ENCODE measurements at places on chromosomes 12 and 14. TPM values are rescaled to one million over a fixed set of nuclear protein-coding genes. Genes with fewer than 3 reads are reported as not detected.

DNA sequence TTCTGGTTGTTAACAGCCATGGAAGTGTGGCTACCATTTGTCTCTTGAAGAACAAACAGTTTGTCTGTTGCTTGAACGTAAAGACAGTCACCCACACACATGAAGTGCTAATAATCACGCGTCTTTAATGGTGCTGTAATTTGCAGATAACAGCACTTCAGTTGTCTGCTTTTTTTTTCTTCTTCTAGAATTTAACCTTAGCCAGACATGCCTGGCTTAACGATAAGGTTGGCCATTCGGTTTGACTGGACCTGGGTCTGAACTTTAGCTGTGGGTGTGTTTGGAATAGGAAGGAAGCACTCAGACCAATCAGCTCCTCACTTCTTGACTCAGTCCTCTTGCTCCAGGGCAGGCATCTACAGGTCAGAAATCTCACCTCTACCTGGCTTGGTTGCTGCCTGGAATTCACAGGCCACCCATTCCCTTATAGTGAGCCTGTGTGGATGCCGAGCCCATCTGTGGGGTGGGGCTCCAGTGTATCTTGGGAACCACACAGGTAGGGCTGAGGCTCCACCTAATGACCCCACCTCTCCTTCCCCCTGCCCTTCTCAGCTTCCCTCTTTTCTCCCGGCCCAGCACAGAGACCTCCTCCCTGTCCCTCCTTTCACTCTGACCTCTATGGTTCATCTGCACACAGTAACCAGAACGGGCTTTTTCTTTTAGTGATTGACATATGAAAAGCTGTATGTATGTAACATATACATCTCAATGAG, 246.4 kb upstream of the PWP1 start:
- DNase-seq = no peak

DNA sequence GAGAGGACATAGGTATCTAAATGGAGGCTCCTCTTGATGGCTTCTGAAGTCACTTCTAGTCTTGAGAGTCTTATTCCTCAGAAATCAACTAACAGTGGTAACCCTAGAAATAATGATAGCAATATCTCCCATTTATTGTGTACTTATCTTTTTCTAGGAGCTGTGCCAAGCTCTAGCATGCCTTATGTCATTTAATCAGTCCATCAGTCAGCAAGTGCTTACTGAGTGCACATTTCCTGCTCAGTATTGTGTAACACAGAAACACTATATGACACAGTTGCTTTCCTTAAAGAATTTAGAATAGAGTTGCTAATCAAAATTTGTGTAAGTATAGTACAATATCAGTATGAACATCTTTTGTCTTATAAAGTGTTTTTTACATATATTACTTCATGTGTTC, 36.6 kb downstream of the KRT76 start:
- no peak for DNase-seq

- DNase-seq = no peak
These were observed 34.9 kb upstream of the CTDSP2 start for GRCh38 chr12:57881475-57881874.

DNA sequence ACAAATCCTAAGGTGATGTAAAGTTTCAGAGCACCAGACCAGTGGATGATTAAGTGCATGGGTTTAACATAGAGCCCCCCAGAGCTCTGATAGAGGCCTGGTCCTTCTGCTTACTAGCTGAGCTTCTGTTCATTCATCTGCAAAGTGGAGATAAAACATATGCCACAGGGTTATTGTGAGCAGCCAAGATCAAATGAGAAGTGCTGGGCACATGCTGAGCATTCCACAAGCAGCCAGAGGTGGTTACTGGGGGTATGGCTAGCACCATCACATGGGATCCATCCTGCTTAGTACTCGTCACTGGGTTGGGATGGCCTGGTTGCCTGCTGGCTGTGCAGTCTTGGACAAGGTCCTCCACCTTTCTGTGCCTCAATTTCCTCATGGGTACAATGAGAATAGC, 18.0 kb upstream of the SMUG1 start:
- DNase-seq = no peak

GRCh38 chr14:78512021-78512420, 341.8 kb downstream of the NRXN3 start:
- no peak for DNase-seq

DNA sequence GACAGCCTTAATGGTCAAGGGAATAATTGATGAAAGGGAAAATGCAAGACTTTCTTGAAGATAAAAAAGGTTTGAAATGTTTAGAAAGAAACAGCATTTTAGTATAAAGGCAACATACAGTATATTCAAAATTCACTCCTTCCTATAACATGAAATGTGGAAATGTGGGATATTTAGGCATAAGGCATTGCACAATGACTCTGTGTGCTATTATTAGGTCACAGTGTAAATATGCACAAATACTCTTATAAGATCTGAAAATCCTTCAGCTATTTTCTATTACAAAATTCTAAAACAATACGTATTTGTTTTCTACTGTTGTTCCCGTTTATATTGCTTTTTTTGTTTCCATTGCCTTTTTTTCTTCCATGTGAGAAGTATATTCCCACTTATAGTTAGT, 127.7 kb downstream of the SLC16A7 start:
- DNase-seq = no peak

- DNase-seq = no peak
These were observed 319 bp downstream of the GALNT6 start for GRCh38 chr12:51390891-51391282.

DNA sequence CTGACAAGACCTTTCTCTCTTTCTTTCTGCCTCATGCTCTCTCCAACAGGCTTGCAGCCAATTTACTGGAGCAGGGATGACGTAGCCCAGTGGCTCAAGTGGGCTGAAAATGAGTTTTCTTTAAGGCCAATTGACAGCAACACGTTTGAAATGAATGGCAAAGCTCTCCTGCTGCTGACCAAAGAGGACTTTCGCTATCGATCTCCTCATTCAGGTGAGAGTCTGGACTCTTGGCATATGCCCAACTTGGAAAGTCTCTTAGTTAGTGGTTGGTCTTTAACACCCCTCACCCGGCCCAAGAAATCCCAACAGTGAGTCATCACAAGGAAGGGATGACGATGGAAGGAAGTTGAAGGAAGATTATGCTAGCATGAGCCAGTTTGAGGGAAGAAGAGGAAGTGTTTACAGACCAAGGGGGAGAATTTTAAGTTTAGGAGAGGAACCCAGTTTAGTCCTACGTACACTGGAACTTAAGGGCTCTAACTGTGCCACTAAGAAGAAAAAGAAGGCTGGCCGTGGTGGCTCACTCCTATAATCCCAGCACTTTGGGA, 189.7 kb downstream of the ETV6 start:
- DNase-seq = no peak

DNA sequence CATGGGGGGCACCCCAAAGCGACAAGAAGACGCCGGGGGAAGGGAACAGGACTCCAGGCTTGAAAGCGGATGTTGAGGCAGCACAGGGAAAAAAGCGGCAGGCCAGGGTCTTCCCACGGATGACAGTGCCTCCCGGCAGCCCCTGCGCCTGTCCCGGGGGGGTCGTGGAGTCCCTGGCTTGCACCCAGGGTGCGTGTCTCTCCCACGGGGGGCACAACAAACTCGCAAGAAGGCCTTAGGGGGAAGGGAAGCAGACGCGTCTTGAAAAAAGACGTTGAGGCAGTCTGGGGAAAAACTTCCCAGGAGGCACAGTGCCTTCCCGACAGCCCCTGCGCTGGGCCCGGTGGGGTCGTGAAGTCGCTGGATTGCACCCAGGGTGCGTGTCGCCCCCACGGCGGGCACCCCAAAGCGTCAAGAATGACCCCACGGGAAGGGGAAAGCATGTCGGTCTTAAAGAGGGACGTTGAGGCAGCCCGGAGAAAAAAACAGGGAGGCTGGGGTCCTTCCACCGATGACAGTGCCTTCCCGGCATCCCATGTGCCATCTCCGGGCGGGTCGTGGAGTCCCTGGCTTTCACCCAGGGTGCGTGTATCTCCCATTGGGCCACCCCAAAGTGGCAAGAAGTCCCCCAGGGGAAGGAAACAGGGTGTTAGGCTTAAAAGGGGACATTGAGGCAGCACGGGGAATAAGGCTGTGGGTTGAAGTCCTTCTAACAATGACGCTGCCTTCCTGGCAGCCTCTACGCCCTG, 159.9 kb upstream of the ALG10B start:
- DNase-seq = no peak

- DNase-seq = no peak
These were observed 16.6 kb upstream of the JDP2 start for GRCh38 chr14:75411214-75411540.

- DNase-seq = no peak
These were observed 85.2 kb downstream of the KITLG start for GRCh38 chr12:88495031-88495430.

- no peak for DNase-seq
These were observed 7.5 kb downstream of the NEDD8 start for GRCh38 chr14:24224618-24225071.

DNA sequence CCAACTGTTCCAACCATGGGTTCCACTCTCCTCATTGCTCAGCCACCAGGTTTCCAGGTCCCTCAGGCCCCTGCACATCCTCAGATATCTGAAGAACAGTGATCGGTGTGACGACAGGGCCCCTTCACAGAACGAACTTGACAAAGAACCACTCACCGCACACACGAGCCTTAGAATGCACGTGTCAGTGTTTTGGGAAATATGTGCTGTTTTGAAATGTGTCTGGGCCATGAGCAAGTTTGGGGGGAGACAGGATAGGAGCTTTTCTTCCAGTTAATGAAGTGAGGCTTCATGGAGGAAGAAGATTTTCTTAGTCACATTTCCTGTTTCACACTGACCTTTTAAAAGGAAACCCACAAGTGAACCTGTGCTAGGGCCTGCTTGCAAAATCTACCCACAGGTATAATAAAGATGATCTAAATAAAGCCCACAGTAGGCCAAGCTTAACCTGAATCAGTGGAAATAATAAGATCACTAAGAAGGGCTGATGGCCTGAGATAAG, 58.6 kb downstream of the ZFP36L1 start:
- no peak for DNase-seq

- no peak for DNase-seq
These were observed 213.6 kb upstream of the FSCB start for GRCh38 chr14:44720707-44721106.

Gene CISTR
- not detected for total RNA-seq

Gene NPFF
- total RNA-seq = not detected

Gene SCYL2
- total RNA-seq = 42.1 TPM

Gene ADCK1
- total RNA-seq = 6.5 TPM

Gene TDRD9
- total RNA-seq = not detected

Gene KCNC2
- total RNA-seq = not detected

All from SK-MEL-5 (cell line).